ENCODE measurements at places on chromosomes 11 and 22. TPM values are rescaled to one million over a fixed set of nuclear protein-coding genes. Genes with fewer than 3 reads are reported as not detected.

- no peak overlapping the region for H3K4me3 ChIP-seq
- peaks cover 12% of the 10 kb centered on the region for H3K27me3 ChIP-seq
- H3K4me1 ChIP-seq, result peaks cover 5% of the 10 kb centered on the region
- peaks cover 4% of the 10 kb centered on the region for H3K36me3 ChIP-seq
- H3K27ac ChIP-seq, result no peak overlapping the region
Measured at GRCh38 chr22:39384750-39385480, 14.7 kb upstream of the TAB1 start.

DNA sequence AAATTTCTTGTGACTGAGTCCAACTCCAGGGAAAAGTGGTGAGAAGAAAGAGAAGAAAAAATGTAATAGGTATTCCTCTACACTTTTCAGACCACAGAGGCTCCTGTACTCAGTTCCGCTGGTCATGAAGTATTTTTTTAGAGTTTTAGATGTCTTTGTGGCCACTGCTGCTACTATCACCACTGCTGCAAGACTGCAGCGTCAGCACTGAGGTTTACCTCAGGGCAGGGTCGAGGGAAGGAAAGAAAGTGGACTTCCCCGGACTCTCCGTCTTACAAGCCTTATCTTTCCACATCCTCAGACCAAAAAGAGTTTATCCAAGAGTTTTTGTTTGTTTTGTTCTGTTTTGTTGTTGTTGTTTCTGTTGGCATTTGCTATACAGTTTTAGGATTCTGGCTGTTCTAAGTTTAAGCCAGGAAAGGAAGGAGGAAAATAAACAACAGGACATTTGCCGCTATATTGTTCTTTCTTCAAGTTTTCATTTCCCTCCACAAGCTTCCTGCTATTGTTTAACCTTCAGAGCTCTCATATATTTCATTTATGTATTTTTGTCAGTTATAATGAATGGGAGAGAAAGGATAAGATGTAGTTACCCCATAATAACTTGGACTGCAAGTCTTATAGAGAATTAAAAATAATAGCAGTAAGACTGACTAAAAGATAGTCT lies 919.3 kb downstream of the NTM start:
- H3K36me3 ChIP-seq, result no peaks in the 10 kb centered on the region
- no peak overlapping the region for H3K27ac ChIP-seq
- peaks cover 24% of the 10 kb centered on the region for H3K27me3 ChIP-seq
- H3K4me3 ChIP-seq, result no peak overlapping the region
- no peaks in the 10 kb centered on the region for H3K4me1 ChIP-seq
- no peak for DNase-seq

DNA sequence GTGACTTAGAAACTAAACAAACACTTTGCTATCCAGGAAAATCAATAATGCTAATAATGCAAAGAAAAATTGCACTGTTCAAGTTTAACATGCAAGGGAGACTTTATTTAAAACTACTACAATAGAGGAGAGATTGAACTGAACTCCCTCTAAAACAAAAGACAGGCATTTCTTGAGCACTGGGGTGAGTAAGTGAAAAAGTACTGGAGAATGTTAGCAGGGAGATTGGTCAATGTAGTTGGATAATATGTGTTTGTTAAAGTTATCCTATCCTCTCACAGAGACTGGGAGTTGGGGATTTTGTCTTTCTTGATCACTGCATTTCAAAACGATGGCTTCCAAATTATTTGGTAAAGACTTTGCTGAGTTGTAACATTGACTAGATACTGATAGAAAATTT lies 77.6 kb downstream of the LUZP2 start:
- H3K36me3 ChIP-seq, result no peaks in the 10 kb centered on the region
- DNase-seq, result no peak

GRCh38 chr11:59728913-59729312 lies 15.3 kb upstream of the OR10V1 start:
- DNase-seq, result no peak
- no peak overlapping the region for H3K4me3 ChIP-seq
- no peak overlapping the region for H3K27ac ChIP-seq
- H3K4me1 ChIP-seq, result no peaks in the 10 kb centered on the region

GRCh38 chr11:2778630-2779498 lies 79.1 kb upstream of the KCNQ1OT1 start:
- peak overlapping the region; percentile 89 for H3K27ac ChIP-seq
- H3K36me3 ChIP-seq, result no peaks in the 10 kb centered on the region
- peaks cover 52% of the 10 kb centered on the region for H3K4me1 ChIP-seq
- H3K27me3 ChIP-seq, result no peaks in the 10 kb centered on the region
- peak; percentile 68 for DNase-seq

GRCh38 chr11:63511048-63511748 lies 5.3 kb downstream of the LGALS12 start:
- H3K27me3 ChIP-seq, result no peaks in the 10 kb centered on the region
- no peak for DNase-seq
- H3K36me3 ChIP-seq, result no peaks in the 10 kb centered on the region
- H3K4me1 ChIP-seq, result peaks cover 5% of the 10 kb centered on the region
- H3K4me3 ChIP-seq, result no peak overlapping the region

DNA sequence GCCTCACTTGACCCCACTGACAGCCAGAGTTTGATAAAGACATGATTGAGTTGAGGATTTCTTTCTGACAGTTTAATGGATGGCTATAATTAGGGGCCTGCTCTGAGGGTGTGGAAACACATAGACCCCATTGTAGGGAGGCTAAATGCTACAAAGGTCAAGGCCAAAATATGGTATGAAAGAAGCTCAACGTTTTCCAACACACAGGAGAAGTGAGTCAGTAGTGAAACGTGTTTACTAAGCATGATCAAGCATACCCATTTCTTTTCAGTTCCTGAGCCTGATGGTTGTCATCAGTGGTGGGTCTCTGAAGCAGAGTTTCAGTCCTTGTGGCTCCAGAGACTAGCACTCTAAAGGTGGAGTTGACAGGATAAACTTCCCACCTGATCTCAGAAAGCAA lies 69.7 kb downstream of the SNX19 start:
- H3K27ac ChIP-seq, result no peak overlapping the region
- H3K36me3 ChIP-seq, result no peaks in the 10 kb centered on the region
- peaks cover 2% of the 10 kb centered on the region for H3K4me1 ChIP-seq
- H3K27me3 ChIP-seq, result no peaks in the 10 kb centered on the region
- H3K4me3 ChIP-seq, result no peak overlapping the region
- no peak for DNase-seq

- peaks cover 33% of the 10 kb centered on the region for H3K4me1 ChIP-seq
- no peak for DNase-seq
- no peak overlapping the region for H3K27ac ChIP-seq
Measured at GRCh38 chr22:45312856-45313255, 3.1 kb downstream of the FAM118A start.

DNA sequence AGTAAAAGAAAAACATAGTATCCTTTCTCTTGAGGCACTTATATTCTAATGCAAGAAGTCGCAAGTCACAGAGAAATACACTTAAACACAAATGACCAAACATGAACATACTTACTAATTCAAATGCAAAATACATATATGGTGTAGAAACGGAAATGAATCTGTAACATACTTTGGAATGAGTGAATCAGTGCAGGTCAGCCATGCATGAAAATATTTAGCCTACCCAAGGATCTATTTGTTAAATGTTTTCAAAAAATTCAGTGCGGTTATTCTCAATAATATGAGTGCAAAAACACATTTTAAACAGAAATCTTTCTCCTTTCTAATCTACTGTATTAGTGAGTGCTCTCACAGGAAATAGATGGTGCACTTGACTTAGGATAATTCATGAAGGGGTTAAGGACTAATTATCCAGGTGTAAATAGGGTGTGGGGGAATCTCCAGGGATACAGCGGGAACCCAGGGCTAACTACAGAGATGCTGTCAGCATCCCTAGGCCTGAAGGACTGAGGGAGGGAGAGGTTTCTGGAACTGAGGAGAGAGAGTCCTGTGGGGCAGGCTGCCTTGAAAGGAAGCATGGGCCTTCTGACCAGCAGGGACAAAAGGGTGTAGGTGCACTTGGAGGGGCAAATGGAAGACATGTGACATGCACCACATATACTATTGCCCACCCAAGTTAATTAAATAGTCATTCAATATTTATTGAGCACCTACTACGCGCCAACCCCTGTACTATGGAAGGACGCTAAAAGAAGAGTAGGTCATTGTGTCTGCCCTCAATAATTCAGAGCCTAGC lies 139.2 kb downstream of the MAML2 start:
- H3K36me3 ChIP-seq, result no peaks in the 10 kb centered on the region
- peak overlapping the region; percentile 88 for H3K27ac ChIP-seq
- peaks cover 71% of the 10 kb centered on the region for H3K4me1 ChIP-seq
- no peak overlapping the region for H3K4me3 ChIP-seq
- no peaks in the 10 kb centered on the region for H3K27me3 ChIP-seq
- no peak for DNase-seq

GRCh38 chr11:128734103-128734831 lies 40.4 kb downstream of the FLI1 start:
- no peaks in the 10 kb centered on the region for H3K36me3 ChIP-seq
- no peak overlapping the region for H3K27ac ChIP-seq
- peaks cover 34% of the 10 kb centered on the region for H3K4me1 ChIP-seq
- no peak for DNase-seq

- H3K27ac ChIP-seq, result peak within 1 kb of the TSS; percentile 100
- DNase-seq, result peak; percentile 98
- H3K36me3 ChIP-seq, result peaks cover 3% of the 10 kb centered on the region
- peak within 1 kb of the TSS; percentile 90 for H3K4me3 ChIP-seq
Measured at GRCh38 chr11:64240435-64241240, at the start of gene FKBP2. FKBP2 (plus strand) TSS chr11:64241095; CDS start chr11:64242388, 1,293 bp downstream.

DNA sequence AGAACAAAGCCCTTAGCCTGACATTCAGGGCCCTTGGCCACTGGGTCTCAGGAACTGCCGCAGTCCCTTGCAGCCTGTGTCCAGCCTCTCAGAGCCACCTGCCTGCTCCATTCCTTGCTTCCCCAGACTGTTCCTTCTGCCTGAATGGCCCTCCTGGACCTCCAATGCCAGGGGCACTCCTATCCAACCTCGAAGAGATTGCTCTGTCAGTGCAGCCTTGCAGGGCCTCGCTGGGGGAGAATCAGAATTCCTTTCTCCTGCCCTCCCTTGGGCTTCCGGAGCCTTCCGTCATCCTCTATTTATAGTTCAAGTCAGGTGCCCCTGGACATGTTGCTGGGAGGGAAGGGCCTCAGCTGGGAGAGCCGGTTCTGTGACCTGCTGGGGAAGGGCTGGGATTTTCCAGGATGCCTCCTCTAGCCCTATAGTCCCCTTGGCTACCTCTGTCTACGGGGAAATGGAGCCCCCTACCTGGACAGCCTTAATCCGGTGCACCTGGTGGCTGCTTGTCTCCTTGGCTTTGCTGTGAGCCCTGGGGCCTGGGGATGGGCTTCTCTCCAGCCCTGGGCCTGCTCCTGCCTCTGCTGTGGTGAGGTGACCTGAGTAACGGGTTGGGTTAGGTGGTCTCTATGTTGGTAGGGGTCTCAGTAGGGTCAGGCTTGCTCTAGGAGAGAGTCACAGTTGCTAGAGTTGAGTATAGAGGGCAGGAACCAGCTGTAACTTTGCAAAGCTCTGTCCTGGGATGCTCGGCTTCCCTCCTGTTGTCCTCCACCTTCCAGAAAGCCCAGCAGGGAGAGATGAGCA lies 45.9 kb upstream of the SYT7 start:
- H3K4me3 ChIP-seq, result no peak overlapping the region
- peak; percentile 67 for DNase-seq
- no peaks in the 10 kb centered on the region for H3K27me3 ChIP-seq
- peaks cover 47% of the 10 kb centered on the region for H3K4me1 ChIP-seq

DNA sequence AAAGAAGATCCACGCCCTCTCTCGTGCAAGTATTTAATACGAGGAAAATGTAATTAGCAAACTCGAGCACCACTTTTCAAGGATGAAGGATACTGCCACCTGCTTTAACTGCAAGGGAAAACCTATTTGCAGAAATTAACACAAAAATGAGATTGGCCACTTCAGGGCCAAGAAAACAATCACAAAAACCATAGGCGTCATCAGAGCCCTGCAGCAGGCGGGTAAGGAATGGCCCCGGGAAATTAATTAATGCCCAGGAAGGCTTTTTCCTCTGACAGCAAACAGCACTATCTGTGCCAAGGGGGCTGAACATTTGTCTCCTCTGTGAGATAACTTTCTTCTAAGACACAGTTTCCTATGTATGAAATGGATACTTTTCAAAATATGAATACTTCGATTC lies 255.7 kb downstream of the CTTN start:
- no peaks in the 10 kb centered on the region for H3K36me3 ChIP-seq
- no peak for DNase-seq
- peaks cover 14% of the 10 kb centered on the region for H3K27me3 ChIP-seq

GRCh38 chr22:20948450-20948849 lies 18.6 kb upstream of the AIFM3 start:
- H3K36me3 ChIP-seq, result peaks cover 11% of the 10 kb centered on the region
- no peak overlapping the region for H3K4me3 ChIP-seq
- H3K27ac ChIP-seq, result peak overlapping the region; percentile 21

DNA sequence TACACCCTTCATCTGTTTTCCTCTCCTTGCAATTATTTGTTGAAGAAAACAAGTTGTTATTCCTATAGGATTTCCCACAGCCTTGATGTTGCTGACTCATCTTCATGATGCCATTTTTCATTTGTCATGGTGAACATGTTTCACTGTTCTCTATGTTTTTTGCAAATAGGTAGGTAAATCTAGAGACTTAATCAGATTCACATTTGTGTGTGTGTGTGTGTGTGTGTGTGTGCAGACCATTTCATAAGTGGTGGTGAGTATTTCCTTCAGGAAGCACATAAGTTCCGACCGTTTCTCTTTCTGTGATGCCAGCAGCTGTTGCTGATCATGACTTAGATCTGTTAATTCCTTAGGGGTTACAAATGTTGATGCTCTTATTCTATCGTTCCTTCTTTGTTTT lies 80.3 kb upstream of the IZUMO1R start:
- H3K27ac ChIP-seq, result no peak overlapping the region
- peaks cover 2% of the 10 kb centered on the region for H3K36me3 ChIP-seq
- no peaks in the 10 kb centered on the region for H3K27me3 ChIP-seq

- no peaks in the 10 kb centered on the region for H3K27me3 ChIP-seq
- no peaks in the 10 kb centered on the region for H3K36me3 ChIP-seq
- no peak for DNase-seq
- H3K4me3 ChIP-seq, result no peak overlapping the region
Measured at GRCh38 chr11:109041876-109042275, 377.0 kb downstream of the DDX10 start.

SLC22A12 gene
- not detected for total RNA-seq

KCNA4 gene
- 4.6 TPM for total RNA-seq

DCUN1D5 gene
- 33.2 TPM for total RNA-seq

OVOL1 gene
- total RNA-seq, result 3.9 TPM

CALCA gene
- not detected for total RNA-seq

DDX25 gene
- total RNA-seq, result 1.7 TPM

C11orf16 gene
- total RNA-seq, result not detected
